Ureter (tissue), 1 donor: ENCODE measurements at places on chromosomes 16 and 17. TPM values are rescaled to one million over a fixed set of nuclear protein-coding genes. Genes with fewer than 3 reads are reported as not detected.

Gene CYB561
- 70.8 TPM for total RNA-seq

Gene SOX15
- 8.0 TPM for total RNA-seq

Gene CYGB
- 24.6 TPM for total RNA-seq

Gene NOL3
- total RNA-seq: 26.8 TPM

Gene CCDC92B
- total RNA-seq: 1.0 TPM

Gene LRRC46
- total RNA-seq: 0.31 TPM

Gene C16orf96
- not detected for total RNA-seq

Gene TP53TG3
- not detected for total RNA-seq

Gene RNF213
- 221 TPM for total RNA-seq

Gene TMEM114
- total RNA-seq: not detected

Gene CETP
- 0.42 TPM for total RNA-seq

Gene LPO
- not detected for total RNA-seq

Gene DNAI2
- not detected for total RNA-seq

Gene APOH
- total RNA-seq: 0.89 TPM

Gene C16orf78
- not detected for total RNA-seq

Gene HOXB13
- not detected for total RNA-seq

Gene CD19
- total RNA-seq: not detected

Gene CSH2
- total RNA-seq: not detected

Gene G6PC1
- total RNA-seq: not detected

Gene SLC16A11
- total RNA-seq: 2.8 TPM

Gene LHX1
- not detected for total RNA-seq

Gene CDH5
- total RNA-seq: 25.8 TPM

Gene ZNF385C
- total RNA-seq: 1.2 TPM

Gene CRHR1
- not detected for total RNA-seq

Gene C1QTNF8
- not detected for total RNA-seq

Gene TBC1D3B
- total RNA-seq: 13.6 TPM

Gene GSG1L2
- total RNA-seq: not detected

Gene KRTAP3-3
- total RNA-seq: not detected
